NCI-H510A treated with DMSO at 0.1 percent for 48 hours (cell line): ENCODE measurements at places on chromosomes 13 and 19.

DNA sequence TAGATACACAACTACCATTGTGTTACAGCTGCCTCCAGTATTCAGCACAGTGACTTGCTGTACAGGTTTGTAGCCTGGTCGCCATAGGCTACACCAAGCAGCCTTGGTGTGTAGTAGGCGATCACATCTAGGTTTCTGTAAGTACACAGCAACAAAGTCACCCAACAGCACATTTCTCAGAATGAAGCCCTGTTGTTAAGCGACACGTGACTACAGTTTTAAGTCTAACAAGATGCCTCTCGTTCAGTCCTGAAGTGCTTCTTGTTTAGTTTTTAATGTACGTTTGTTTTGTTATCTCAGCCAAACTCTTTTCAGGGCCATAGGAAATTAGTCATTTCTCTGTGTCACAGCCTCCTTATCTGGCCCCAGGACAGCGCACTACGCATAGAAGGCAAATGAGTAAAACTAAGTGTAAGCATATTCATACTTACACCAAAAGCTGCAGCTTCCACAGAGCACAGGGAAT lies 50.0 kb upstream of the GPR183 start:
- DNase-seq, result no peak

- no peak for DNase-seq
These were observed 74.5 kb downstream of the NBEA start for GRCh38 chr13:35016362-35017112.

DNA sequence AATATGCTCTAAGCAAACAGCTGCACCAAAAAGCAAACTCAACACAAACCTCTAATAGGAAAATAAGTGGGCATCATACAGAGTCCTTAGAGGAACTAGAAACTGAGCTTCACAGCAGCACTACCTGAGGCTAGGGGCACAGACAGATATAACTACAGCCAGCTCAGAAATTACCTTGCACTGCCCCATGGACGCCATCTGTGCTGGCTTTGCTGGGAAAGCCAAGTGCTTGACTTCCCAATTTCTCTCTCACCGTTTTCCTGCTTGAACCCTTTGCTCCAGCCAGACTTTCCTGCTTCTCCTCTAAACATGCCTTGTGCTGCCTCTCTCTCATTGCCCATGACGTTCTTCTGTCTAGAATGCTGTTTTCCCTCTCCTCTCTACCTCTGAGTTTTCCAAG lies 29.3 kb downstream of the MTUS2 start:
- no peak for DNase-seq

- no peak for DNase-seq
These were observed 6.9 kb upstream of the SHISA2 start for GRCh38 chr13:26058704-26059103.

DNA sequence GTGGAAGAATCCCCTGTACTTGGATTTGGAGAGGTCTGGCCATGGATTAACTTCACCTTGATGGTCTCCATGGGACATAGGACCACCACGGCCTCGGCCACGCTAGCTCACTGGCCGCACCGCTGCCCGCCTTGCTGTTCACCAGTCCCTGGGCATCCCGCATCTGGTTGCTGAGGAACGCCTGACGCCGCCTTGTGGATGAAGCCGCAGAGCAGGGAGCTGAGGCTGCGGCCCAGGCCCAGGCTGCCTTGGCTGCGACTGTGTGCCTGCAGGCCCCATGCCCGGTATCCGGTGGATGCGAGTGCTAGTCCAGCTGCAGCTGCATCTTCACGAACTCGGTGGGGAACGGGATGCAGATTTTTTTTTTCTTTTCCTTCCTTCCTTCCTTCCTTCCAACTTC lies 1407.1 kb downstream of the UQCRFS1 start:
- no peak for DNase-seq

DNA sequence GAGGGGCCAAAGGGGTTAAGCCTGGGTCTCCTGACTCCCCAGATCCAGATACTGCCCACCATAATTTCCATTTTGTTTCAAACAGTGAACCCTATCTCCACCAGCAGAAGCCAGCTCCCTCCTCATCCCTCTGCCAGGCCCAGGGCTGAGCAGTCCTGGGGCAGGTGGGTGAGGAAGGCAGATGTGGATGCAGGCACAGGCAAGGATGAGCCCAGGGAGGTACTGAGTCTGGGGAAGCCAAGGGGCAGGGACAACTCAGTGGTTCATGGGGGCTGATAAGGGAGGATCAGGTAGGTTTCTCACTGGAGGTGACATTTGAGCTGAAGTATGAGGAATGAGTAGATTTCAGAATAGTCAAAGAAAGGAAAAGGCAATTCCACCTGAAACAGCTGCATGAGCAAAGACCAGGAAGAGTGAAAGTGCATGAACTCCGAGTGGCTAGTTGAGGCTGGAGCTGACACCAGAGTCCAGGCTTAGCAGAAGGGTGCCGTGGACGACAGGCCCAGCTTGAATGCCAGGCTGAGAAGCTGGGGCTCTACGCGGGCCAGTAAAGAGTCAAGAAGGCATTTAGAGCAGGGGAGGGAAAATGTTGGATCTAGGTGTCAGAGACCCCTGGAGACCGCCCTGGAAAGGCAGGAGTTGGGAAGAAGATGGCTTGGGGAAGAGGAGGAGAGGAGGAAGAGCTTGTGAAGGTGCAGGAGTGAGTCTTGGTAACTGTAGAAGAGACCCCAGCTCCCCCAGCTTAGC lies 10.3 kb downstream of the CIC start:
- no peak for DNase-seq

GRCh38 chr13:66362485-66362884 lies 867.7 kb downstream of the PCDH9 start:
- no peak for DNase-seq

DNA sequence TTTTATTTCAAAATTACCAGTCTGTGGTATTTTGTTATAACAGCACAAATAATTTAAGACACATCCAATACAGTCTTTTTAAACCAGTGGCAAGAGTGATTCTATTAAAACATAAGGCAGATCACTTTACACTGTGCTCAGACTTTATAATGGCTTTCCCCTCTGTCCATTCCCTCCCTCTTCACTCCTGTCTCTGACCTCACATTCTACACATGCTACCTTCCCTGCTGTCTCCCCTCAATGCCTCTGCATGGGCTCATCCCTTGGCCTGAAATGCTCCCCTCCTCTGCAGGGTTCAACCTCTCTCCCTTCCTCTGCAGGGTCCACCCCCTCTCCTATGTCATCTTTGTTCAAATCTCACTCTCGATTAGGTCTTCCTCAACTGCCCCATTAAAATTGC lies 170.8 kb downstream of the LHFPL6 start:
- DNase-seq, result no peak

DNA sequence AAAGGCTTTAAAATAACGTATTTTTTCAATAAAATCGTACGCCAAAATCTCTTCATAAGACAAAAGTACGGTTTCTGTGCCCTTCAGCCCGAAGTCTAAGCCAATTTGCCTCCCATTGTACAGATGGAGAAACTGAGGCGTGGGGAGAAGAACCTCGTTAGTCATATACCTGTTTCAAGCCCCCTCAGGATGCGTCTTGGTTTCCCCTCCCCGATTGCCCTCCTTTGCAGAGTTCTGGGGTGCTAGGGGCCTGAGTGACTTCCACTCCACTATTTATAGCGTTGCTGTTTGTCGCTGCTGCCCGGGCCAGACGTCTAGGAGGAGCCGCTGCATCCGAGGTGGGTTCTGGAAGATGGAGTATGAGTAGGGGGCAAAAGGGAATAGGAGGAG lies 2.3 kb upstream of the LTBP4 start:
- no peak for DNase-seq

GRCh38 chr13:91381371-91381770 lies 17.1 kb upstream of the GPC5 start:
- no peak for DNase-seq

- DNase-seq, result no peak
These were observed 33.0 kb downstream of the CYSLTR2 start for GRCh38 chr13:48686636-48687210.

DNA sequence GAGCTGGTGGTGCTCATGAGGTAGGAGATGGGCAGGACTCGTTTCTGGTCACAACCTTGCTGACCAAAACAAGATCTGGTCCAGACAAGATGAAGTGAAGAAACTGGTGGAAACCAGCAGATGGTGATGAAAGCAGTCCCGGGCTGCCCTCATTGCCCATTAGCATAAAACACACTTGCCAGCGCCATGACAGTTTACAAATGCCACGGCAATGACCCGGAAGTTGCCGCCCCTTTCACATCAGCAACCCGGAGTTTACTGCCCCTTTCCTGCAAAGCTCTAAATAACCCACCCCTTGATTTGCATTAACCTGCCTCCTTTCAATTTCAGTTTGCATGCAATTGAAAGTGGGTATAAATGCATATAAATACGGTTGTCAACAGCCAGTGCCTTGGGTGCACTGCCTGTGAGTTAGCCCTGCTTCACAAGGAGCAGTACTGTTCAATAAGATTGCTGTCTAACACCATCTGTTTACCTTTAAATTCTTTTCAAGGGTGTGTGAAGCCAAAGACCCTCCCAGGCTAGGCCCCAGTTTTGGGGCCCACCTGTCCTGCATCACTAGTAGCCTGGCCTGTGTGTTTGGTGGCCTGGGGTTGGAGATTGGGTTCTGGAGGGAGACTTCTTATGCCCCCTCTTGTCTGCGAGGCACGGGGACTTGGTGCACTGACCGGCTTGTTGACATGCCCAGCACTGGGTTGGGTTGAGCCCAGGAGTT lies 38.8 kb downstream of the CHST8 start:
- DNase-seq, result no peak

GRCh38 chr13:100044936-100045335 lies 44.0 kb upstream of the PCCA start:
- no peak for DNase-seq

- no peak for DNase-seq
These were observed 49.9 kb downstream of the SMAD9 start for GRCh38 chr13:36870050-36870692.

- peak; percentile 20 for DNase-seq
These were observed at the start of gene SYT5 for GRCh38 chr19:55179606-55180484. SYT5 (minus strand) TSS chr19:55180289; CDS start chr19:55179041, 1,248 bp downstream.

- no peak for DNase-seq
These were observed 33.6 kb upstream of the FFAR2 start for GRCh38 chr19:35414442-35414841.

DNA sequence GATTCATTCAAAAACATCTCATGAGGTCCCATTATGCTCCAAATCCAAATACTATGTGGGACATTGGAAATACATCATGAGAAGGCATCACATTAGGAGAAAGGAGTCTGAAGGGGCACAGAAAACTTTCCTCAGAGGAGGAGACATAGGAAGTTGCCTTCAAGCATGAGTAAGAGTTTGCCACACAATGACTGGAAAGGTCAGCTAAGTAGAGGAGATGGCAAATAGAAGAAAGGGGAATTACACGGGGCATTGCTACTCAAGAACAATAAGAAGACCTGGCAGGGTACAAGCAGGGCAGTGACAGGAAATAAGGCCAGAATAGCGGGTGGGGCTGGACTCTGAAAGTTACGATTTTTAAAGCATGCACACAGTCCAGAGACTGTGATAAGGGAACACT lies 231.6 kb downstream of the SPRY2 start:
- DNase-seq, result no peak

DNA sequence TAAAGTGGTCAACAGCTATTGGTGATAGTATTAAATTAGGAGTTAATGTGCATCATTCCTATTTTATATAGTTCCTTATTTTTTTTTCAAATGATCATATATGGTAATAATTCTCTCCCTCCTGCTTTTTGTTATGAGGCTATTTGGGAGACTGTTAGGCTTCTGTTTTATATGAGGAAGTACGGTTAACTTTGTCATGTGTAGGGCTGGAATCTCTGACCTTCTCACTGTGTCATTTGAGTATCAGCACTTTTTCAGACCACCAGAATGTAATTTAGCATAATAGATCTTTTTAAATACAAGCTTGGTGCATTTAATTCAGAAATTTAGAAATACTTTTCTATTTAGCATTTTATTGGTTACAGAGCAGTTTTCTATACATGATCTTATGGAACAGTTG lies 7.7 kb downstream of the DGKH start:
- no peak for DNase-seq

DNA sequence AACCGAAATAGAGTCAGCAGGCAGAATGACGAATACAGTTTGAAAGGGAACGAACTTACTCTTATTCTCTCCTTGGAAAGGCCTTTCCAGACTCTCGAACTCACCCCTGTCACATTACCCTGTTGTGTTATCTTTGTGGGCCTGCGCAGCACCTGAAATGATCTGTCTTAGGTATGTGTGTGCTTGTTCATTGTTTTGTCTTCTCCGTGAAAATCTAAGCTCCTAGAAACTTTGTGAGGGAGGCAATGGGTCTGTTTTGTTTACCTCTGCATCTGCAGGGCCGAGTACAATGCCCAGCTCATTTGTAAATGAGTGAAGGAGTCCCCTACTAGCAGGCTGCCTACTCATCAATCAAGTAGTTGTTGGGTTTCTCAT lies 19.6 kb downstream of the HMGB1 start:
- DNase-seq, result peak; percentile 62

DNA sequence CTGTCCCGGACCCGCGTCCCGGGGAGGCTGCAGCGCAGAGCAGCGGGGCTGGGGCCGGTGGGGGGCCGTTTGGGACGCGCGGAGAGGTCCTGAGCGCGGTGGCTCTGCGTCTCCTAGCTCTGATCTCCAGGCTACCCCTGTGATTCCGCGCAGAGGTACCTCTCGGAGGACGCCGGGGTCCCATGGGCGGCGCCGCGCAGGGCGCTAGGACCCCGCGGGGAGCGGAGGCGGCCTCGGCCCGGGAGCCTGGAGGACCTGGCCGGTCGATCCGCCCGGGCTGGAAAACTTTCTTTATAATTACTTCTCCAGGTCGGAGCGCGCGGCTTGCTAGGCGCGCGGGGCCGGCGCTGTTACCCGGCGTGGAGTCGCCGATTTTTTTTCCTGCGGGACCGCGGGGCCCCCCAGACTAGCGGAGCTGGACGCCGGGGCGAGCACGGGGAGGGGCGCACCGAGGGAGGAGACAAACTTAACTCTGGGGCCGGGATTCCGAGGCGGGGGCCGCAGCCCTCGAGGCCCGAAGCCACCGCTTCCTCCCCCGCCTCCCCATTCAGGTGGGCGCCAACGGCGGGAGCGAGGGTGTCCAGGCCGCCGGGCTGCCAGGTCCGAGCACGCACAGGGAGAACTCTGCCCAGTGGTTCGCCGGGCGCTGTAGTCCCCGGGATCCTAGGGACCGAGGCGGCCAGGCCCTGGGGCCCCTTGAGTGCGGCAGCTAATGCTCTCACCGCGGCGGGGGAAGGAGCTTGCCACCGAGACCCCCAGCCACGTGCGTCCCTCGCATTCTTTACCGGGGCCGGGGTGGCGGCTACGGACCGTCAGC lies 848 bp upstream of the CEBPA start:
- no peak for DNase-seq

DNA sequence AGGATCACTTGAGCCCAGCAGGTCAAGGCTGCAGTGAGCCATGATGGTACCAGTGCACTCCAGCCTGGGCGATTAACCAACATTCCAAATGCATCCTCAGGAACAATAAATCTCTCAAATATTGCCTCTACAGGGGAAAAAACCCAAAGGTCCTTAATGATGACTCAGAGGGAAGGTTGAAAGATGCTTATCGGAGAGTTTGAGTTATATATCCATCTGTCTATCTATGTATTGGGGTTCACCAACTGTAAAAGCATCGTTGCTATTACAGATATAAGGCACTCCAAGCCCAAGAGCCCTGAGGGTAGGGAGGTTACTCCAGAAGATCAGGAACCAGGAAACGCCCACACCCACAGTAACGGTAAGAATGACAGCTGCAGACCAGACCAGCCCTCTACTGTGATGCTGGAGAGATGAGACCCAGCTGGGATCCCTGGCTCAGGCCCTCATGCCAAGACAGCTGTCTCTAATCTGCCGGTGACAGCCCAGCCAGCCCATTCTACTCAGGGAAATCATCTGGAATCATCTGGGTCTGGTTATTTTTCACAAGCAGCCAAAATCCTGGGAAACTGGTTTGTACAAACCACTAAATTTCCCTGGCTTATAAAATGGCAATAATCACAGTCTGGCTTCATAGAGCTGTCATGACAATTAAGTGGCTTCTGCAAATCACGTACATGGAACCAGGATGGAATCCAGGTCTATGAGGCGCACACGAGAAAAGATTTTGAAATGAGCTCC lies 23.8 kb downstream of the TEX101 start:
- DNase-seq, result no peak
